ENCODE measurements at places on chromosomes 4 and X.

GRCh38 chr4:182555997-182556418 lies 312.8 kb downstream of the TENM3 start:
- DNase-seq = peak; percentile 59

DNA sequence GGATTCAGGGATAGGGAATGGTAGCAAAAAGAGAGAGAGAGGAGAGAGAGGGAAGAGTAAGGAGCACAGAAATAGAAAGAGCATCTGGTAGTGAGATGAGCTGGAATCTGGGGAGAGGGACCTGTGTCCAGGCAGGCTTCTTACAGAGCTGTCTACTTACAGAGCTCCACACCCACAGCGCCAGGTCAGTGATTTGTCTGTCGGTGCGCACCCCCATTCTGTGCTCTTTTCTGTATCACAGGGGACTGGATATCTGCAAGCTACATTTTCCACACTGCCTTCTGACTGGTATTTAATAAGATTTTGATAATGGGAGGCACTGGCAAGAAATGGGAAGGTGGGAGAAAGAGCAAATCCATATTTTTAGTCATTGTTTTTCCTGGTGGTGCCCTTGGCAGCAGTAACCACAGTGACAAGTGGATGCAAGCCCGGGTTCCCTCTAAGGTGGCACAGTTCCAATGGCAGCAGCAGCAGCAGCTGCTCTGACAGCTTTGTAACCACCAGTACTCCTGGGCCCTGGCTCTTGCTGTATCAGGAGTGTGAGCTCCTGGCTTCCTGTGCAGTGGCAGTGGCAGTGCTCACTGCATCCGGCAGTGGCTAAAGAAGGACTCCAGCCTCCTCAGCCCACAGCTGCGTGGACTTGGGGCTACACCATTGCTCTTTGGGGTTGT lies 300.5 kb downstream of the TRIML1 start:
- peak; percentile 91 for DNase-seq

DNA sequence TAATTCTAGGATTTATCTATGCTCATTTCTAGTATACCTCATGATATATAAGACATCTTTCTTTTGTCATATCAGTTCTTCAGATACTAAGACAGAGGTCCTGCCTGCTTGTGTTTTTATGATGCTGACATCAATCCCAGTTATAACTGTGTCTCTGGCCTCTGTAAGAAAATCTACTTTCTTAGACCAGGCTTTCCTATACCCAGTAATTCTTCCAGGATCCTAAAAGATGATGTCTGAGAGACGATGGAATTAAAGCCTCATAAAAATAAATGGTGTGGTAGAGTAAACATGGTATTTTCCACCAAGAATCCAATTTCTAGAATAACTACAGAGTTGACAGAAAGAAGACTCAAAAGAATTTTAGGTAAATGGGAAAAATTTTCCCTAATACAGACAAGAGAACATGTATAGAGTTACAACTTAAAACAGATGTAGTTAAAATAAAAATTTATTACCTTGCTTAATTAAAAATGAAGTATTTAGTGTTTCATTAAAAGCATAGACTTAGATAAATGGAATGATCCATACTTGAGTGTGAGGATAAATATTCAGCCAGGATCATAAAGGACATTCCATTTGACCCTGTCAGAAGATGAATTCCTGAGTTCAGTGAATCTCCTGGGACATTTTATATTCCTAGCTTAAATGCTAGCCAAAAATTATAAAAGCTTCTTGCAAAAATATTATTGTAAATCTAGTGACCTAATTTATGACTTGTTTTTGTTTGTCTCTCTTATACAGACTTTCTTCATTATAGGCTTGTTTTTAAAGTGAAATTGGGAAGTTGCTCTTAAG lies 137.4 kb downstream of the PDLIM5 start:
- DNase-seq = no peak

- no peak for DNase-seq
Measured at GRCh38 chr4:20017777-20018115, 234.0 kb upstream of the SLIT2 start.

DNA sequence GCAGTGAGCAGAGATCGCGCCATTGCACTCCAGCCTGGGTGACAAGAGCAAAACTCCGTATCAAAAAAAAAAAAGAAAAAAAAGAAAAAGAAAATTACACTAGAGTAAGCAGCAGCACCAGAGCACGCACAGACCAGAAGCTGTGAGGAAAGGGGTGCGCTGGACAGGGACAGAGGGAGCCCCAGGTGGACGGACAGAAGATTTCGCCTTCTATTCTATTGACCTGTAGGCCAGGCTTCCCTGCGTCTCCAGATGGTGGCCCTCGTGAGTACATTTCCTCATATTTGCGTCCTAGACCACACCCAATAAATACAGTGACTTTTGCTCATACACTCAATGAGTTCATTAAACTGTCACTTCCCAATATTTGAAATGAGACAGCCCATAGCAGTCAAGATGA lies 19.1 kb downstream of the MTNR1A start:
- DNase-seq = no peak

- DNase-seq = no peak
Measured at GRCh38 chr4:86558258-86558657, 35.9 kb upstream of the PTPN13 start.

- DNase-seq = no peak
Measured at GRCh38 chr4:26048950-26049349, 134.9 kb downstream of the SMIM20 start.

DNA sequence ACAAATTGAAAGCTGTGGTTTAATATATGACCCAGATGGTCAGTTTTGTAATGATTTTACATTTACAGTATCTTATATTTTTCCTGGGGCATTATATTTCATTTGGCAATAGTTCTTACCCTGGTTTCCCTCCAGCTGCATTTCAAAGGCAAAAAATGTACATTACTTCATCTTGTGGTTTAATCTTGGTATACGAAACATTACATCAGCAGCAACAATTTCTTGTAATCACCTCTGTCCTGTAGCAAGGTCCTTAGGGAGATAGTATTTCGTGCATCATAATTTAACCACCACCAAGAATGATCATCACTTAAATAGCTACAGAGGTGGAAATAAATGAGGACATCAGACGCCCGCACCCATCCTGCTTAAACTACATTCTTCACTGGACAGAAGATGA lies 48.8 kb downstream of the HS6ST2 start:
- no peak for DNase-seq

- no peak for DNase-seq
Measured at GRCh38 chrX:15511563-15511962, 11.0 kb downstream of the BMX start.

- DNase-seq = no peak
Measured at GRCh38 chr4:163132469-163133218, 34.0 kb downstream of the NAF1 start.

- no peak for DNase-seq
Measured at GRCh38 chr4:177681902-177682301, 239.7 kb upstream of the AGA start.

DNA sequence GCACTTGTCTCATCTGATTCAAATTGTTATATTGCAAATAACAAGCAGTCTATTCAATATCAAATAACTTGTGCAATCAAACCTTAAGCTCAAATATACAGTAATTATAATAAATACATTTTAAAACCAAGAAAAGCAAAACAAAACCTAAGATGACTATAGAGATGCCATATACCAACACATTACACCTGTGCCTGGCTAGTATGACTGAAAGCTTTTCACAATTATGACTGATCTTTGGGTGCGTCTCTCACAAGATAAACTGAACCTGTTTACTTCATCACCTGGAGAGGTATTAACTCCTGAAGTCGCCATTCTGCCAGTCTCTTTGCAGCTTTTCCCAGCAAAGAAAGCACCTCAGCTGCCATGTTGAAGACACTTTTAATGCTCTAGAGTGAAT lies 41.3 kb downstream of the ACSL4 start:
- no peak for DNase-seq

DNA sequence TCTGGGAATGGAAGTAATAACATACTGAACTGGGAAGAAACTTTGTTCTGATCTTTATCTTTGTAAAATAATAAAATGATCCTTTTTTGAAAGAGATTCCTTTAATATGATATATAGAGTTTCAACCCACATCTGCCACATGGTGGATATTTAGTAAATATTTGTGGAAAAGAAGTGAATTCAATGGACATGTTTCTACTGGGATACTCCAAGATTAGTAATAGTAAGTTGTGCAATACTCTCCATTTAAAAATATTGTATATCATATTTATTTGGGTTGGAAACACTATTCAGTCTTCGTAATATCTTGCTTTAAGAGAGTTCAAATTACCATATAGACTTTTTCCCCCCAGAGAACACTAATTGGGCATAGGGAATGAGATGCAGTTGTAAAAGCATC lies 17.8 kb upstream of the ARSJ start:
- DNase-seq = no peak

DNA sequence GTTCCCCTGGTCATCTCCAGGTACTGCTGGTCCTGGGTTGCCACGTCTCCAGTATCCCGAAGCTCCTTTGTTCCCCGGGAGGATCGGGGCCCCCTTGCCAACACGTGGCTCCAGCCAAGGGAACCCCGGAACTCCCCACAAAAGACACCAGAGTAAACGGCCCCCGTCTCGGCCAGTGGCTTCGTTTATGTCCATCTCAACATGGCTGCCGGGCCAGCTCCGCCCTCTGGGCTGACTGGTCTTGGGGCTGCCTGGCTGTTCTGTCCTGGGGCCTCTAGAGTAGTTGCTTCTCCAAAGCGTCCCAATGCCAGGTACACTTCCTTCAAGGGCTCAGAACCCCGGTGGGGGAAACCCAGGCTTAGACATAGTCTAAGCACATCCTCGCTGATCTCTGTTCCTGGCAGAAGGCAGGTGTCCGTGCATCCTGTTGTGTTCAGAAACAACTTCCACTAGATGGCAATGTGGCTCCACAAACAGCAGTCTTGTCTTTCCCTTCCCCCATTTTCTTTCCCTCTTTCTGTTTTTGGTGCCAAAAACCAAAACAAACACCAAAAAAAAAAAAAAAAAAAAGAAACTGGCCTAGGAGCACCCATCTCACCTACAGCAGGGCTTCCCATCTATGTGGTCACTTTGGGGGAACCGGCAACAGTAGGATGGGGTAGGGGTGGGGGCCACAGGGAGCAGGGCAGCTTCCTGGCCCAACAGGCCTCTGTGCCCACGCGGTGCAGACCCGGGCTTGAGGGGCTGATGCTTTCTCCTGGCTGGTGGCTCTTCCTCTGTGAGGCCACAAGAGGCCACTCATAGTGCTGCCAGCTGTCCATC lies 35.3 kb downstream of the NBDY start:
- DNase-seq = no peak

GRCh38 chr4:25638221-25638601 lies 17.4 kb upstream of the SLC34A2 start:
- DNase-seq = no peak

GRCh38 chr4:16461362-16461761 lies 235.1 kb upstream of the TAPT1 start:
- DNase-seq = no peak

DNA sequence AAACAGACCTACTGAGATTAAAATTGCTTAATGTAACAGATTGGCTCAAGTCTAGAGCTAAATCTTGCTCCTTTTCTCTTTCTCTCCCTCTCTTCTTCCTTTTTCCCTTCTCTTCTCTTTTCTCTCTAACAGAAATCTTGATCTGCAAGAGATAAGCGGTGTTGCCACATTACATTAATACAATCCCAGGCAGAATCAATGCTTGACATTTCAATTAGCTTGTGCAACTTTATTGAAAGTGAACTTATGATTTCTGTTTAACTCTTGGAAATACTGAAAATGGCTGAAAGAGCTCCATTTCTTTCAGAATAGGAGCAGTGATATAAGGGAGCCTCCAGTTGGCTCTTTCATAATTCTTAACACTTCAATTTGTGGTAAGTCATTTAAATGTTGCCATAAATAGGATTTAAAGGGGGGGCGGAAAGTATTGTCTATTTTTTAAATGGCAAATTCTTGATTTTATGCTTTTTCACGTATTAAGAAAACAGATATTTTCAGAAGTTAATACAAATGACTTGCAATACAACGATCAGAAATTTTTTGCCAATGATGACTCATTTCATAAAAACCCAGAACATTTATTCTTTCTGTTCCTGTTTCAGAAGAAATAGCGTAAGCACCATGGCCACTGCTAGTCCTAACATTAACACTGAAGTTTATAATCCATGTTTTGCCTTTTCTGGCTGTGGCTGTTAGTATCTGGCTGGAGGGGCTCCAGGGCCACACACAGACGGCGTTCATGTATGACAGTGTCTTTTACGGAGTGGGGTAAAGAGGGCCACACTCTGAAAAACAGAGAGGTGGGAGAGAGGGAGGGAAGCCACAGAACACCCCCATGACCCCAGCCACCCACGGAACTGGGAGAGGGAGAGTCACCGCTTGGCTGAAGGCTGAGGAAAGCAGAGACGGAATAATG lies 115.7 kb upstream of the FAT1 start:
- DNase-seq = no peak

GRCh38 chrX:96170626-96171025 lies 514.0 kb upstream of the DIAPH2 start:
- no peak for DNase-seq

- no peak for DNase-seq
Measured at GRCh38 chr4:125958519-125958918, 643.8 kb downstream of the FAT4 start.

- DNase-seq = no peak
Measured at GRCh38 chr4:113593400-113594230, 167.9 kb downstream of the CAMK2D start.

- no peak for DNase-seq
Measured at GRCh38 chr4:76182463-76182862, 31.2 kb downstream of the SCARB2 start.

GRCh38 chrX:11867610-11868345 lies 109.7 kb downstream of the MSL3 start:
- DNase-seq = no peak

DNA sequence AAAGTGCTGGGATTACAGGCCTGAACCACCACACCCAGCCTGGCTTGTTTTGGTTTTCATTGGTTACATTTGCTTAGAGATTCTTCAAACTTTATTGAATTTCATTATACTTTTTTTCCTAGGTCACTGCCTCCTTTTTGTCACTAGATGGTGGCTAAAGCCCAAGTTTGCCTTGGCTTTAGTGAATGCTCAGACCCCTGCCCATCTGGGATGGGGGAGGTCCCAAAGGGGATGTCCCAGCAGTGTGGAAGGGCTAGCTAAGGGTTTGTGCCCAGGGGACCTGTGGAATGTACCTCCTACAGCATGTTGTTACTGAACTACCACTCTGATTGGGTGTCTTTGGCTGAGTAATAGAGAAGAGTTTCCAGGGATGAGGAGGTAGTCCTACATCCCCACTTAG lies 58.4 kb downstream of the CEP135 start:
- no peak for DNase-seq

- no peak for DNase-seq
Measured at GRCh38 chr4:152283801-152284470, 252.0 kb downstream of the FBXW7 start.

GRCh38 chrX:125150231-125150630 lies 169.4 kb upstream of the TEX13C start:
- no peak for DNase-seq

GRCh38 chr4:182144626-182145333 lies 98.4 kb upstream of the TENM3 start:
- DNase-seq = no peak

GRCh38 chr4:40576651-40577480 lies 52.8 kb downstream of the RBM47 start:
- DNase-seq = peak; percentile 96

- no peak for DNase-seq
Measured at GRCh38 chrX:51496501-51497291, at the start of gene NUDT11. Gene NUDT11, minus strand, starts transcription at chrX:51496592. Its CDS starts 148 bp downstream, at chrX:51496444.

GRCh38 chr4:3412257-3413020 lies 29.3 kb upstream of the HGFAC start:
- no peak for DNase-seq

- DNase-seq = no peak
Measured at GRCh38 chrX:105781804-105782203, 40.5 kb upstream of the NRK start.

GRCh38 chrX:23792861-23793553 lies 10.0 kb downstream of the SAT1 start:
- DNase-seq = peak; percentile 15
